ENCODE measurements at places on chromosomes 16 and 17.

DNA sequence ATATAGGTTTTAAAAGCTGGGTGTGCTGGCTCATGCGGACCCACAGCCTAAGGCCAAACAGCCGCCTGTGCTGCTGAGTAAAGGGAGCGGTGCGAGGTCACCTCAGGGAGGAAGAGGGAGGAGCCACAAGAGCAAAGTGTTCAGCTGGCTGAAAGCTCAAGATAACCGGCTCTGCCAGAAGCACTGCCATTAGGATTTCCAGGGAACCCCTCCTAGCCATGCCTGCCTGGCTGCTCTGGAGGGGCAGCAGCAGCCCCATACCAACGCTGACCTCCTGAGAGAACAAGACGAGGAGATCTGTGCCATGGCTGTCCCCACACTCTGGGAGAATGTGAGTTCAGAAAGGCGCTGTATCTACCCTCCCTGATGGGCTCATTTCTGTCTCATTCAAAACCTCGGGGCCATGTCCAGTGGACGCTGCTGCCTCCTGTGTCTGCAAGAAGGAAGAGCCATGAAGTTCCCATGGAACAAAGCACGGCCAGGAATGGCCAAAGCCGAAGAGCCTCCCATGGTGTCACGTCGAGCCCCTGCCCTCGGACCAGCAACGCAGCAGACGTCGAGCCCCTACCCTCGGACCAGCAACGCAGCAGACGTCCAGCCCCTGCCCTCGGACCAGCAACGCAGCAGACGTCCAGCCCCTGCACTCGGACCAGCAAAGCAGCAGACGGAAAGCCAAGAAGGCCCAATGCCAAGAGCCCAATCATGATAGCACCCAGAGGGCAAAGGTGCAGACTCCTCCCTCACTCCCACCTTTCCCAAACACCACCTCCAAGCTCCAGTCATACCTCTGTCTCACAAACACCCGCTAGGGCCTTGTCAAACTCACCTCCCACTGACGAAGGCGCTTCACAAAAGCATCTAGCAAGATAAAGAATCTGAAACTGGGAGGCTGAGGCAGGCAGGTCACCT is 107.0 kb downstream of the ANKRD11 start:
- DNase-seq, result no peak

GRCh38 chr16:67446968-67447507 is 16.1 kb downstream of the HSD11B2 start:
- DNase-seq, result no peak

GRCh38 chr16:14560523-14560922 is 69.5 kb downstream of the PARN start:
- no peak for DNase-seq

GRCh38 chr16:48613061-48613957 is 3.3 kb upstream of the N4BP1 start:
- no peak for DNase-seq

DNA sequence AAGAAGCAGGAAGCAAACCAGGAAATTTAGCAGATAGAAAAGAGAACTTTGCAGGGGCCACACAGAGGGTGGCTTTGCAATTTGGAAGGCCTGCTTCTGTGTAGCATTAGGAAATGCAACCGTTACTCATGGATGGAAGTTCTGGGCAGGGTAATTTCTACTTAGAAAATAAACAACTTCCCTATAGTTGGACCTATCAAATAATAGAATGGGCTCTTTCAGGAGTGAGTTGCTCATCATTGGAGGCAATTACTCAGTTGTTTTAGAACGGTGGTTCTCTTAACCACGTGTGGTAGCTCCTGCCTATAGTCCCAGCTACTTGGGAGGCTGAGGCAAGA is 25.8 kb upstream of the HS3ST2 start:
- DNase-seq, result no peak

DNA sequence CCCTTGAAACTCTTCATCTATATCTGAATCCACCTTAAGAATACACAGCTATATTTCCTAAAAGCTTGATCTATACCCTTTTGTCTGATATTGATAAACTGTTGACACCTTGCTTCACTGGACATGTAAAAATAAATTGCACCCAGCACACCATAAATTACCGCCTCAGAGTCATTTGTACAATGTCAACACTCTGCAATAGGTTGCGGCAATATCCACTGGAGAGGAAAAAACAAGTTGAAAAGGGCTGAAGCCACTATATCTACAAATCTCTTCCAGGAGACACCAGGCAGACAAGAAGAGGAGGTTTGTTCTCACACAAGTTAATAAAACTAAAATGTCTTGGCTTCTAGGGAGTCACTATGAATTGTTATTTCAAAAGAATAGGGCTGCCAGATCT is 656.9 kb downstream of the CDH8 start:
- DNase-seq, result no peak

Measured in SK-N-MC (cell line).